ENCODE measurements at places on chromosomes 13 and 19.

- DNase-seq = no peak
These were observed 95.3 kb upstream of the SLC10A2 start for GRCh38 chr13:103161476-103161875.

- no peak for DNase-seq
These were observed 40.4 kb upstream of the PDCD5 start for GRCh38 chr19:32540621-32541020.

- DNase-seq = no peak
These were observed 14.0 kb downstream of the EXOSC8 start for GRCh38 chr13:37014609-37015008.

DNA sequence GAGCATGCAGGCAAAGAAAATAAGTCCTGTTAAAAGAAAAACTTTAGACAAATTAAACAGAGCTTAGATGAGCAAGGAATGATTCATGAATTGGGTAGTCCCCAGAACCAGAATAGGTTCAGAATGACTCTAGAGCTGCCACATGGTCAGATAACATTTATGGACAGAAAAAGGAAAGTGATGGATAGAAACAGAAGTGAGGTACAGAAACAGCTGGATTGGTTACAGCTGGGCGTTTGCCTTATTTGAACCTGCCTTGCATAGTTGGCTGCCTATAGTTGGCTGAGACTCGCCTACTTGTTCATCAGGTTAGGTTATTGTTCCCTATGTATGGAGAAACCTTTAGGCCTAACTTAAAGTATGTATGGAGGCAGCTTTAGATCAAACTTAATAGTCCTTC lies 35.4 kb downstream of the WDFY2 start:
- DNase-seq = no peak

Measured in osteocyte (in vitro differentiated cells).